T-helper 1 cell (primary cell): ENCODE measurements at places on chromosomes 5 and 9.

- DNase-seq, result no peak
These were observed 7.5 kb downstream of the LHX6 start for GRCh38 chr9:122221183-122221811.

DNA sequence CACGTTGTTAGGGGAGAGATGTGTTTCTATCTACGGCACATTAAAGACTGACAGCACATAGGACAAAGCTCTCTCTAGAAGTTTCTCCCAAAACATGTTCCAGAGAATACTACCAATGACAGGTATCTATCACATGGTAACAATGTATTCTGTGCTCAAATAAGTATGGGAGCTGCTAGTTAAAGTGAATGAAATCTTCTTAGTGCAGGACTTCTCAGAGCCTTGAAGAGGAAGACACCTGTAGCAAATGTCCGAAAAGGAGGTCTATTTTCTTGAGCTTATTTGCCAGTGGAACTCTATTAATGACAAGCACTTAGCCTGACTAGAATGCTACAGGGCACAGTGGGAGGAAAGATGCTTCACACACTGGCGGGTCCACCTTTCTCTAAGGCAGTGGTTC lies 137.4 kb downstream of the ENTREP1 start:
- no peak for DNase-seq

- DNase-seq, result no peak
These were observed 25.2 kb upstream of the SYNPO start for GRCh38 chr5:150615141-150615699.

- no peak for DNase-seq
These were observed 57.0 kb downstream of the SECISBP2 start for GRCh38 chr9:89375191-89375760.

DNA sequence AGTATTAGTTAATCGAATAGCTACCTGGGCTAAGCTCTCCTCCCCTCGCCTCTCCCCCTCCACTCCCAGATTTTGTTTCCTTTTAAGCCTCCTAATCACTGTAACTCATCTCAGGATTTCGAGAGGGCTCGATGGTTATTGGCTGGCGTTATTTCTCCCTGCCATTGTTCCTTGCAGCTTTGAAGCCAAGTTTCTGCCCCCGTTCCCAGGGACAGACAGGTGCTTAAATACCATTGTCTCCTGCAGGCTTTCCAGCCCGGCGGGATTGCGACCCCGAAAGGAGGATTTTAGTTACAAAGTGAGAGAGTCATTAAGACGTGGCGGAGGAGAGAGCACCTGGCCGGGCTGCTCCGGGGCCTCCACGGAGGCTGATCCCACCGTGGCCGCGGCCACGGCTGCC lies 46.2 kb downstream of the ASS1 start:
- DNase-seq, result no peak

GRCh38 chr5:19555436-19555835 lies 432.6 kb downstream of the CDH18 start:
- no peak for DNase-seq
